MCF 10A (cell line): ENCODE measurements at places on chromosomes 3 and 15. TPM values are rescaled to one million over a fixed set of nuclear protein-coding genes. Genes with fewer than 3 reads are reported as not detected.

DNA sequence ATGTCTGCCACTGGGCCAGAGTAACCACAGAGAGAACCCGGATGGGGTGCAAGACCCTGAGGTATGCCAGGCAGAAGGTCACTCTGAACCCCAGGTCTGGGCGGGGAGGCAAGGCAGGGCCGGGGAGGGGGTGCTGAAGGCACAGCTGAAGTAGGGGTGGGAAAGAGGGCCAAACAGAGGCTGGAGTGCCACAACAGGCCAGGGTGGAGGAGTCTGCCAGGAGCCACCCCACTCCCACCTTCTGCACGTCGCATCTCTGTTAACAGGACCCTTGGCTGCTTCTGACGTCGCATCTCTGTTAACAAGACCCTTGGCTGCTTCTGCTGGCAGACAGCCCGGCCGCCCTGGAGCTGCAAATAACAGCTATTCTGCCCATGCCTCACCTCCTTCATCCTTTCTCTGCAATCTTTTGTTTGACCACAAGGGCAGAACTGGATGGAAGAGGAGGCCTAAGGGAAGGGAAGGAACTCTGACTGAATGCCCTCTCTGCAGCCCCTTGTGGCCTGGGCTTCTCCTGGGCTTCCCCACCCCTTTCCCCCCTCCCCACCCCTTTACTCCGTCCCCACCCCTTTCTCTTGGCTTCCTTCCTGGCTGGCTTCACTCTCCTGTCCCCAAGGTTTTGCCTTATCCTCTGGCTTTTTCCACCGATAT lies 20.6 kb upstream of the FBLN2 start:
- no peak overlapping the region for H3K27ac ChIP-seq
- H3K4me3 ChIP-seq, result no peak overlapping the region
- peak; percentile 39 for DNase-seq
- no peaks in the 10 kb centered on the region for H3K36me3 ChIP-seq

GRCh38 chr15:100537331-100537730 lies 8.6 kb upstream of the CERS3 start:
- no peaks in the 10 kb centered on the region for H3K4me1 ChIP-seq
- H3K36me3 ChIP-seq, result no peaks in the 10 kb centered on the region
- no peak overlapping the region for H3K4me3 ChIP-seq
- no peak overlapping the region for H3K27ac ChIP-seq
- peaks cover under 1% of the 10 kb centered on the region for H3K27me3 ChIP-seq
- DNase-seq, result no peak

GRCh38 chr3:184305577-184305976 lies 6.5 kb downstream of the PSMD2 start:
- no peak overlapping the region for H3K27ac ChIP-seq
- DNase-seq, result peak; percentile 39
- no peak overlapping the region for H3K4me3 ChIP-seq
- H3K4me1 ChIP-seq, result no peaks in the 10 kb centered on the region
- peaks cover 89% of the 10 kb centered on the region for H3K36me3 ChIP-seq

DNA sequence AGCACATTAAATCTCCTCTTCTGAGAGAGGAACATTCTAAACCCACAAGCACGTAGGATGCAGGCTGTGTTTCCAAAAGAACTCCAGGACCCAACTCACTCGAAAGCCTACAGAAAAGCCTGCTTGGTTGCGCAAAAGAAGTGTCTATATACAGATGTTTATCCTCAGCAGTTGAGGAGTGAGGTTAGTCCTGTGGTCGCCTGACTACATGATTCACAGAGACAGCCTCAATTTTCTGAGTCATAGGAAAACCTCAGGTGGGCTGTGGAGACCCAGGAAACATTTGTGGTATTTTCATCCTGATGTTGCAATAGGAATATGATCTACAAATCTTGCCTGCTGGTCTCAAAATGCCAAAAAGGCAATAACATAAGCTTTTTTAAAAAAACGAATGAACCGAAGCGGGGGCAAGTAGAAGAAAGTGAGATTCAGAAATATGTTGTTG lies 183.8 kb upstream of the THRB start:
- H3K4me1 ChIP-seq, result peaks cover 24% of the 10 kb centered on the region
- no peaks in the 10 kb centered on the region for H3K36me3 ChIP-seq
- H3K4me3 ChIP-seq, result peak overlapping the region; percentile 63
- H3K27ac ChIP-seq, result peak overlapping the region; percentile 71
- no peaks in the 10 kb centered on the region for H3K27me3 ChIP-seq

DNA sequence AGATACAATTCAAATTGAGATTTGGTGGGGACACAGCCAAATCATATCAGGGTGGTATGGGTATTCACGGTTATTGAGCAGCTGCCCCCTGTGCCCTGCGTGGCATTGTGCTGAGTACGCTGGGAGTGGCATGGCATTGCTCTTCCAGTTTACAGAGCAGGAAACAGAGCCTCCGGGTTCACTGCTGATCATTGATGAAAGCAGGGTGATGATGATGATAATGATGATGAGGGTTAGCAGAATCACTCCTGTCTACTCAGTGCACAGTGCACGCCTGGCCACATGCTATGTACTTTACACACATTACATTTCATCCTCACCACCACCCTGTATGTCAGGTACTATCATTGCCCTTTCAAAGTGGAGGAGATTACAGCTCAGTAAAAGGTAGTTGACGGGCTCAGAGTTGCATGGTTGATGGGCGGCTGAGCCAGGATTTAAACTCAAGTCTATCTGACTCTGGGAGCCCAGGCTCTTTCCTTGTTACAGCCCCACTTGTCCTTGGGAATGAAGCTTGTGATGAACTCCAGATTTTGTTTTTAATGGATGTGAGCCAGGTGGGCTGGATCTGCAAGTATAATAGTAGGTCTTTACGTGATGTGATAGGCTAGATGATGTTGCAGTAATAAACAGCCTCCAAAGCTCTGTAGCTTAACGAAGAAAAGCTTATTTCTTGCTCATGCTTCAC lies 87.6 kb upstream of the MYZAP start:
- no peaks in the 10 kb centered on the region for H3K27me3 ChIP-seq
- no peaks in the 10 kb centered on the region for H3K4me1 ChIP-seq
- H3K4me3 ChIP-seq, result no peak overlapping the region
- no peaks in the 10 kb centered on the region for H3K36me3 ChIP-seq

GRCh38 chr3:185233328-185233727 lies 20.5 kb downstream of the EHHADH start:
- H3K4me1 ChIP-seq, result no peaks in the 10 kb centered on the region
- DNase-seq, result no peak
- no peaks in the 10 kb centered on the region for H3K36me3 ChIP-seq

DNA sequence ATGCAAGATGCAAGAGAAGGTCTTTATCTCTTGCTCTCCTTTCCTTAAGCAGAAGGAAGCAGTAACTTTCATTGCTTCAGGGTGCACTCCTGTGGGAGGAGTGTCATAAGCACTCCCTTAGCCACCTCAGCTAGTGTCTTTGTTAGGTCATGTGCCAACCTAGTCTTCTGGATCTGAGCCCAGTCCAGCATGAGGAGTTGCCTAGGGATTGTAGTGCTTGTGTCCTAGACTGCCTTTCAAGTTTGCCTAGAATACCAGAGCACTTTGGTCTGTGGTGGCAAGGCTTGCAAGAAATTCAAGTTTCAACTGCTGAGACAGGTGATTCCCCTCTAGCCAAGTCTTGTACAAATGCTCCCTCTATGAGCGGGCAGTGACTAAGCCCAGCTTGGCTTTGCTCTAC lies 633.6 kb downstream of the ZNF385D start:
- no peak overlapping the region for H3K4me3 ChIP-seq
- H3K36me3 ChIP-seq, result no peaks in the 10 kb centered on the region
- H3K27me3 ChIP-seq, result no peaks in the 10 kb centered on the region
- no peak overlapping the region for H3K27ac ChIP-seq

- peak; percentile 49 for DNase-seq
- no peaks in the 10 kb centered on the region for H3K27me3 ChIP-seq
- H3K4me1 ChIP-seq, result peaks cover 15% of the 10 kb centered on the region
Measured at GRCh38 chr3:178562947-178563232, 26.7 kb downstream of the KCNMB2 start.

GRCh38 chr15:38636597-38636996 lies 72.0 kb upstream of the RASGRP1 start:
- peaks cover 31% of the 10 kb centered on the region for H3K27me3 ChIP-seq
- H3K27ac ChIP-seq, result no peak overlapping the region
- H3K4me3 ChIP-seq, result no peak overlapping the region

GRCh38 chr3:113585720-113586119 lies 53.4 kb downstream of the SIDT1 start:
- peaks cover 11% of the 10 kb centered on the region for H3K27me3 ChIP-seq
- H3K36me3 ChIP-seq, result no peaks in the 10 kb centered on the region
- H3K4me1 ChIP-seq, result no peaks in the 10 kb centered on the region

DNA sequence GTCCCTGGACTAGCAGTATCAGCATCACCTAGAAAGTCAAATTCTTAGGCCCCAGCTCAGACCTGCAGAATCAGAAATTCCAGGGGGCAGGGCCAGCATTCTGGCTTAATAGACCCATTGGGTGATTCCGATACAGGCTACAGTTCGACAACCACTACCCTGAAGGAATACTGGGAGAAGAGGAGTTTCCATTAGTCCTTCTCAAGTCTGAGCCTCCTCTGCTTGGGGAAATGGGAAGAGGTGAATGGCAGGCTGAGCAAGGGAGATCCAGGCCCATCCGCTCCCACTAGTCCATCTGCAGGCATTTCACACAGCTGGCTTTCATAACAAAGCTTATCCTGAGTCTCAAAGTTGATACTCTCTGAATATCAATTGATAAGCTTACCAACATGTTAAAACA lies 69.1 kb downstream of the MECOM start:
- H3K4me3 ChIP-seq, result no peak overlapping the region
- no peaks in the 10 kb centered on the region for H3K36me3 ChIP-seq
- no peaks in the 10 kb centered on the region for H3K27me3 ChIP-seq
- no peak overlapping the region for H3K27ac ChIP-seq
- DNase-seq, result no peak

- no peak overlapping the region for H3K27ac ChIP-seq
- H3K27me3 ChIP-seq, result no peaks in the 10 kb centered on the region
- H3K36me3 ChIP-seq, result peaks cover 6% of the 10 kb centered on the region
- no peak overlapping the region for H3K4me3 ChIP-seq
- DNase-seq, result no peak
- peaks cover 2% of the 10 kb centered on the region for H3K4me1 ChIP-seq
Measured at GRCh38 chr15:68378595-68378994, 53.4 kb downstream of the ITGA11 start.

DNA sequence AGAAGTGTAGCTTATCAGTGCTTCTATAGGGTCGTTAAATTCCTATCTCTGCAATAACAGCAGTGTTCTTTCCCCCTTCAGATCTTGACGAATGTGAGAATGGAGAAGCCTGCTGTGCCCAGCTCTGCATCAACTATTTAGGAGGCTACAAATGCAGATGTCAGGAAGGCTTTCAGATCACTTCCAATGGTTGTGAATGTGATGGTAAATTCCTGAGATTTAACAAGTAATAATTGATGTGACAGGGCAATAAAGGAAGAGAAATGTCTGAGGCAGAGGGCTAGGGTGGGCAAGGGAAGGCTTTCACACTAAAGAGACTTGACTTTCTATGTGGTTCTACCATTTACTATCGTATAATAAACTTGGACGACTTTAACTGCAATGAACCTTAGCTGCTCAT lies 711.7 kb upstream of the GOLIM4 start:
- H3K4me3 ChIP-seq, result no peak overlapping the region
- H3K36me3 ChIP-seq, result no peaks in the 10 kb centered on the region
- no peak for DNase-seq
- H3K27ac ChIP-seq, result no peak overlapping the region
- no peaks in the 10 kb centered on the region for H3K4me1 ChIP-seq

DNA sequence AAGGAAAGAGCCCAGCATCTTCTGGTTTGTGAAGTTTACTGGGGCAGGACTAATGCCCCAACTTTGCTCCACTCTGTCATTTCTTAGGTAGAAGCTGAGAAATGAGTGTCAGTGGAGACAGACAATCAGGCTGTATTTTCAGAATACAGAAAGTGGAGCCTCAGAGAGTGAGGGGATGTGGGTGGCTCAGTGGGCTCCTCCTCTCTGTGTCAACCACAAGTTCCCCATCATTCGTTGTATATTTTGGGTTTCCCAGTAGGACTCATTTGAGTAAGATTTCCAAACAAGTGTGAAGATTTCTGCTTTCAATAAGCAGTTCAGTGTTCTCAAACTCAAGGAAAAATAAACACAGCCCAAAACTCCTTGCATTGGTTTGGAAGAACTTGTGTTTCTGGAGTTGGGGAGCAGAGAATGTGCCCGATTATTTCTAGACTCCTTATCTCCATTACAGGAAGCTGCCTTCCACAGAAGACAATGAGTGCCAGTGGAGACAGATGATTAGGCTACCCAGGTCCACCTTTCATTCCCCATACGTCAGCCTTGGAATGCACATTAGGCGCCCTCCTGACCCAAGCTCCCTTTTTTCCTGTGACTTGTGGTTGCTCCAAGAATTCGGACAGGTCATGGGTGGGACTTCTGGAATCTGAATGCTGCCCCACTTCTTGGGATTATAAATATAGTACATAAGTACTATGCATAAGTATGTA lies 792.1 kb upstream of the LMCD1 start:
- no peaks in the 10 kb centered on the region for H3K36me3 ChIP-seq
- H3K27ac ChIP-seq, result no peak overlapping the region
- no peak overlapping the region for H3K4me3 ChIP-seq
- no peaks in the 10 kb centered on the region for H3K4me1 ChIP-seq
- H3K27me3 ChIP-seq, result no peaks in the 10 kb centered on the region

DNA sequence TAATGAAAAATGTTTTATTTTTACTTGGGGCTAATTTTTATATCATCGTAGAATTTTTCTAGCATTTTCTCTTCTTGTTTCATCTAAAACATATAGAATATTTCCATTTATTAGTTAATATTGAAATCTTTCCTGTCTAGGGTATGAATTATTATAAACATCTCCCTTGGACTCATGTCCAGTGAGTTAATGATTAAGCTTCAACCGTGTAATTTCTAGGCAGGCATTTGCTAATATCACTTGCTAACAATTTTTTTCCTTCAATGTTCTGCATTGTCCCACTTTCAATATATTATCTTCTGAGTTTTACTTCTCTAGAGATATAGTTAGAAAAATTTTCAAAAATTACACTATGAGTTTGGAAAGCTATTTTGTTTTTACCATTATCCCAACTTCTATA lies 1371.6 kb upstream of the EPHA6 start:
- peaks cover 79% of the 10 kb centered on the region for H3K27me3 ChIP-seq
- no peak for DNase-seq
- H3K4me1 ChIP-seq, result no peaks in the 10 kb centered on the region
- no peak overlapping the region for H3K27ac ChIP-seq
- no peaks in the 10 kb centered on the region for H3K36me3 ChIP-seq

DNA sequence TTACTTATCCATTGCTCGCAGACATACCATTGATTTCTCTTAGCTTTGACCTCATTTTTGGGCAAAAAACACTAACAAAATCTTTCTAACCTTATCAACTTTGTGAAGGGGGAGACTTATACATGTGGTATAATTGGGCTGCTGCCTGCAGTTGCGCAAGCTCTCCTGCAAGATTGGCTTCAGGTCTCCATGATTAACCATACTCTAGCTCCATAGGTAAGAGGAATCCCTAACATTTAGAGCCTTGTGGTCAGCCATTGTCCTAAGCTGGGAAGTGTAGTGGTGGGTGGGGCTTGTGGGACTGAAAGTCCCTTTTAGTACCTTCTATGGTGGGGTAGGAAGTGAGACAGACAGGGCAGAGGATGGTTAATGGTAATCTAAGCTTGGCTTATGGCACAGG lies 179.6 kb upstream of the THRB start:
- H3K4me1 ChIP-seq, result peaks cover 19% of the 10 kb centered on the region
- DNase-seq, result no peak
- H3K27ac ChIP-seq, result no peak overlapping the region
- no peak overlapping the region for H3K4me3 ChIP-seq
- no peaks in the 10 kb centered on the region for H3K36me3 ChIP-seq

GRCh38 chr3:128326051-128326823 lies 140.5 kb downstream of the DNAJB8 start:
- no peak overlapping the region for H3K4me3 ChIP-seq
- H3K27ac ChIP-seq, result peak overlapping the region; percentile 52
- peaks cover 6% of the 10 kb centered on the region for H3K36me3 ChIP-seq

CSPG5 gene
- total RNA-seq, result 0.44 and 0.71 TPM in 2 replicates

GPR156 gene
- total RNA-seq, result 0.72 and 1.0 TPM in 2 replicates

TM4SF18 gene
- total RNA-seq, result not detected in 2 replicates

CKMT1B gene
- total RNA-seq, result 10.8 and 19.0 TPM in 2 replicates

SNTN gene
- not detected in 2 replicates for total RNA-seq

TRPM1 gene
- total RNA-seq, result not detected in 2 replicates

SH3GL3 gene
- total RNA-seq, result 0.19 TPM in 1 of 2 replicates, not detected in the other

SLC28A1 gene
- not detected in 2 replicates for total RNA-seq

SLC9C1 gene
- not detected in 2 replicates for total RNA-seq
